CD4-positive, alpha-beta T cell treated with Interleukin-2 at 100 ng/mL for 4 hours (primary cell): ENCODE measurements at places on chromosomes 6 and 20.

- DNase-seq, result no peak
Measured at GRCh38 chr6:170182093-170182780, 108.6 kb downstream of the DLL1 start.

DNA sequence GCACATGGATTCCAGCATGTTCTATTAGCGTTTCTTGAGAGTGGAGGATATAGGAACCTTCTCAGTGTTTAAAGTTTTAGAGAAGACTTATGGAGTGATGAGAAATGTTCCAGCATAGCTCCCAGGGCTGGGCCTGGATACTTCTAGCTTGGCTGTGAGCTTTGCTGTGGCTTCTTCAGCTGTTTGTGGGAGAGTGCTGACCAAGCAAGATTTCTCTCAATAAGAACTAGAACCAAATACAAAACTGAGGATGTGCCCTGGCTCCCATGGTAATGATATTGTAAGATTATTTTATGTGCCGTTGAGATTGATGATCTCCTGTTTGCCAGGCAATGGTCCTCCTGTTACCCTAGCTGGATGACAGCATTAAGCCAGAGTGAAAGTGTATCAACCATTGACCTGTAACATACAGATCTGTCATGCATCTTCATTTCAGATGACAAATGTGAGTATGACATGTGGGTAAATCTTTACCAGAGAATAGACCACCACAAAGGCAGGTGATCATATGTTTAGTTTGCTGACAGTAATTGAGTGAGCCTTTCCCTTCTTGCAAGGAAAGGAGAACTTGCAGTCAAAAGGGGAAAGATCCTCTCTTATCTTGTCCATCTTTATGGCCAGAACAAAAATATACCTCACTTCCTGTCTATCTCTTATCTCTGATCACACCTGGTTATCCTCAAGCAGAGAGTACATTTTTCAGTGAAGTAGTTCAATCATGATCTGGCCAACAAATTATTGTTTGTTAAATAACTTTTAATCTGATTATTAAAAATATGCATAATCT is 180.1 kb downstream of the SLC24A3 start:
- DNase-seq, result no peak

DNA sequence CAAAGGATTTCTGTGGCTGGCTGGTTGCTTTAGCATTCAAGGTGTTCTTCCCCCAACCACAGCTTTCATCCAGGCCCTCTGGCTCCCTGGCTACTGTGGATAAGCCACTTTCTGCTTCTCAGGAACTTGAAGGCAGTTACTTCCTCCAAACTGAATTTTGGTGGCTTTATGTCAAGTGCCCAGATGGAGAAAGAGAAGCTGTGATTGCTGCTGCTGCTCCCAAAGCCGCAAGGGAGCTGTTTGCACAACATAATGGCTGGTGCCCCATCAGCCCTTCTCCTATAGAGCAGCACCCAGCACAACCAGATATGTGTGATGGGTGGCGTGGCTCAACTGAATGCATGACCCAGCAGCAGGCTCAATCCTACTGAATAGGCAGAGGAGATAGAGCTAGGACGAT is 465.2 kb downstream of the MAFB start:
- DNase-seq, result no peak

DNA sequence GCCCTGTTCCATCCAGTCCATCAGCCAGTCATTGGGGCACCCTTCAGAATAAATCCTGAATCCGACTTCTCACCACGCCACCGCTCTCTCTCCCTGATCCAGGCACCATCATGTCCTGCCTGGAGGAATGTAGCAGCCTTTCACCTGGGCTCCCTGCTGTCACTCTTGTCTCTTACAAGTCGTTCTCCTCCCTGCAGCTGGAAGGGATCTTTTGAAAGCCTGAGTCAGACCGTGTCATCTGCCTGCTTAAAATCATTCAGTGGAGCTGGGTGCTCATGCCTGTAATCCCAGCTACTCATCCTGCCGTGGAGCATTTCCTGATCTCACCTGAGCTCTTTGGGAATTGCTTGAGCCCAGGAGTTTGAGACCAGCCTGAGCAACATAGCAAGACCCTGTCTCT is 19.2 kb upstream of the KCNG1 start:
- DNase-seq, result no peak

DNA sequence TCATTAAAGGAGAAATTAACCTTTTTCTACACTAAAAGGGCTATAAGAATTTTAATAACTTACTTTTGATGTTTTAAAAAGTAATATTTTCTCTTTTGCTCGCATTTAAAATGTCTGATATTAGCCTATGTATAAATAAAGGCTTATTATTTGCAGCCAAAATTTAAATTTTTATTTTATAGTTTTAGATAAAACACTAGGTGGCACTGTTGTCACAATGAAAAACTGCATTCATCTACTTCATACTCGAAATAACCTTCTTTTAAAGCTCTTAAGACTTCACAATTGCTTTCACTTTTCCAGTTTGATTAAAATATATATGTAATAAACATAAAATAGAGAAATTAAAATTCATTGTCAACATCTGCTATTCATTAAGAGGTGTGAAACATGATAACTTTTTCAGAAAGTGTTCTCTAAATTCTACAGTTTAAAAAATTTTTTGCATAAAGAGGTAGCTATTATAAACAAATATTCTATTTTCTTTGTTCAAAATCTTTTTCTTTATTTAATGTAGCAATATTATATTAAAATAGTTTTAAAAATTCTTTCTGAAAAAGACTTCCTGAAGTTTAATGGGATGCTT is 78.8 kb upstream of the DEFB112 start:
- DNase-seq, result no peak

DNA sequence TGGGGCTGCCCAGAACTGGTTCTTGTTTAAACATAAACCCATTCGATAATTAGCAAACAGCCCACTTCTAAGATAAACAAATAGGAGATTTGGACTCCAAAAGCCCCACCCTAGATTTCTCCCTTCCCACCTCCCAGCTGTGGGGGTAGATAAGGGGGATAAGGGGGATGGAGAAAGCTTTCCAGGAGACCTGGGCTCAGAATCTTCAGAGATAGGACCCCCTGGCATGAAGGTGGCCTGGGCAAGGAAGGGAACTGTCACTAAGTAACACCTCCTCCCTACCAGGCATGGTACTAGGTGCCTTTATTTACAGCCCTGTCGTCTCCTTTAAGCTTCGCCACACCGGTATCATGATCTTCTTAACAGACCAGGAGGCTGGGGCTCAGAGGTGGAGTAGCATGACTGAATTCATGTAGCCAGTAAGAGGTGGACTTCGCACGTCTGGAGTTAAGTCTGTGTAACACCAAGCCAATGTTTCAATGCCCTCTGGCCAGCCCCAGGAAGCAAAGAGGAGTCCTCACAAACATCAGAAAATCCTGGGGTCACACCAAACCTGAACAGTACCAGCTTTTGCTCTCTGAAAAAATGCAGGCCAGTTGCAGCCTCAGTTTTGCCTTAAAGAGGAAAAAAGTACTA is 4.6 kb downstream of the SDC4 start:
- no peak for DNase-seq

DNA sequence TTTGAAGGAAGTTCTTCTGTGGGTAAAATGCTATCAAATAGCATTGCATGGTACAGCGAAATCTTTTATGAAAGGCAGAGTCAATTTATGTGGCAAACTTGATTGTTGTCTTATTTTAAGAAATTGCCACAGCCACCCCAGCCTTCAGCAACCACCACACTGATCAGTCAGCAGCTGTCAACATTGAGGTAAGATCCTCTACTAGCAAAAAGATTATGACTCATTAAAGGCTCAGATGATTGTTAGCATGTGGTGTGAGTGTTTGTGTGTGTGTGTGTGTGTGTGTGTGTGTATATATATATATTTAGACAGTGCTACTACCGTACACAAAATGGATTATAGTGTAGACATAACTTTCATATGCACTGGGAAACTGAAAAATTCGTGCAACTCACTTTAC is 27.8 kb downstream of the LRRN4 start:
- DNase-seq, result peak; percentile 15

DNA sequence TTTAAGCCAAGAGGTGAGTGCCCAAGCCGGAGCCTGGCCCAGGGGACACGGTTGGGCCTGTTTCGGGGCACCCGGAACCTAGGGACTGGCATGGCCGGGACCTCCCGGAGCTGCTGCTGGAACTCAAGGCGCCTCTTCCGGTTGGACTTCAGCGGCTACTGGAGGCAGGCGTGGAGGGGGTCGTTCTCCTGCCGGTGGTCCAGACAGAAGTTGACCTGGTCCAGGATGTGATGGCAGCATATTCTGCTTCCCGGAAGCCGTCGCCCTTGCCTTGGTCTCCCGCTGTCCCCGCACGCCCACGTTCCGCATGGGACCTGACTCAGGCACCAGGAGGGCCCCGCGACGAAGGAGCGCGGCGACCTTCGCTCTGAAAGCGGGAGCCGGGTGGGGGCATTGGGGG is 240.8 kb downstream of the FOXA2 start:
- DNase-seq, result no peak

- DNase-seq, result no peak
Measured at GRCh38 chr6:77674211-77674610, 21.4 kb downstream of the MEI4 start.

DNA sequence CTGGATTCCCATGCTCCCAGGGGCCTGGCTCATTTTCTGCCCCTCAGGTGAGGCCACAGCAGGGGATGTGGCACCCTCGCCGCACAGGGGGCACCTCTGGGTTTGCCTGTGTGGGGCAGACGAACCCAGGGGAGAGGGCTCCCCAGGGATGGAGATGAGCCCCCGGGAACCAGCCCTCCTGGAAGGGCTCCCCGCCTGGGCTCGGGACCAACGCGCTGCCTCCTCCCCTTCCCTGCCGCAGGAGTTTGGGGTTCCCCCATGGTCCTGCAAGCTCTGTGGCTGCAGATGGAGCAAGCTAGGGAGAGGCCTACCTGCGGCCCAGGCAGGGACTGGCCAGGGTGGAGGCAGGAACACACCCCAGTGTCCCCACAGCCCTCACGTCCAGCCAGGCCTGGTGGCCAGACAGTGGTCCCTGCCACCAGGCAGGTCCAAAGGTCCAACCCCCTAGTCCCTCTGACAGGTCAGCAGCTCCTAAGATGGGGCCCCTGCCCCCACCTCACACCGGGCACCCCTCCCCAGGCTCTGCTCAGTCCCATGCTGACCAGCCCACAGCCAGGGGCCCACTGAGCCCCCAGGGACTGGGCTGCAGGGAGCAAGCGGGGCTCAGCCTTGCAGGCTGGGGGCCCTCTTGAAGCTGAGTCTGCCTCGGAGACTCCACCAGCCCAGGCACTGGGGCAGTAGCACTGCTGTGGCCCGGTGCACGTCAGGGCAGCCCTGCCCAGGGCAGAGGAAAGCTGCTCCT is 13.7 kb downstream of the LAMA5 start:
- no peak for DNase-seq

DNA sequence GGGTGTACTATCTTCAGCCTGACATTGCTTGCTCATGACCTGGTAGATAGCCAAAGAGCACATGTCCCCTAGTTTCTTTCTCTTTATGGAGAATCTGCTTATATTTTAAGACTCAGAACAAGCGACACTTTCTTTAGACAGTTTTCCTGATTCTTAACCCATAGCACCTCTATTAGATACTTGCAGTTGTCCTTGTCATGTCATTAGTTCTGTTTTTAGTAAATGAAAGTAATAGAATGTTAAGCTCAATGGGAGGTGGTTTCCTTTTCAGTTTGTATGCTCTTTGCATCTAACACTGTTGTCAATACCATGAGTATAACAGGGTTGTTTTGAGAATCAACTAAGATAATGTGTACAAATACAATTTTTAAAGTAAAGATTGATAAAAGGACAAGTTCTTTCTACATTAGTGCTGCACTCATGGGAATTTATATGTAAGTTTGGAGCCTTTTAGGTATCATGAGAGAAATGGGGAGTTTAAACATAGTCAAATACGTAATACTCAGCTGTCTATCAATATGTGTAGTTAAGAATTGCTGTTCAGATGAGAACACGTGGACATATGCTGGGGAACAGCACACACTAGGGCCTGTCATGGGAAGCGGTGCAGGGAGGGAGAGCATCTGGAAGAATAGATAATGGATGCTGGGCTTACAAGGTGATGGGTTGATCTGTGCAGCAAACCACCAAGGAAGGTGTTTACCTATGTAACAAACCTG is 124.3 kb downstream of the GRM1 start:
- no peak for DNase-seq

DNA sequence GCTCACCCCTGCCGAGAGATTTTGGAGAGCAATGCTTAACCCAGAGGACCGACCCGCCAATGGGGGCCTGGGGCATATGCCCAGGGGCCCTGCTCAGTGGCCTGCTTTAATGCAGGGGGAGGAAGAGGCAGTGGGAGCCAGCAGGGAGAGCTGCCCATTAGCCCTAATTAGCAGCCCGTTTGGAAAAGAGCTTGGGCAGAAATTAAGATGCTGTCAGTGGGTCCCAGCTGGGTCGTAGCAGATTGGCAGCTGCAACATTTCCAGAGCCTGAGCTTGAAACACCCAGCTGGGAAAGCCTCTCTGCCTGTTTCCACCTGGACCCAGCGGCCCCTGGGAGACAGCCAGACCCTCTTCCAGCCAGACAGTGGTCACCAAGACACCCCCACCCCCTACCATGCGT is 39.5 kb downstream of the CD40 start:
- no peak for DNase-seq

GRCh38 chr6:19301980-19302379 is 535.2 kb upstream of the ID4 start:
- no peak for DNase-seq

- DNase-seq, result no peak
Measured at GRCh38 chr6:147046141-147046877, 157.9 kb upstream of the STXBP5 start.

DNA sequence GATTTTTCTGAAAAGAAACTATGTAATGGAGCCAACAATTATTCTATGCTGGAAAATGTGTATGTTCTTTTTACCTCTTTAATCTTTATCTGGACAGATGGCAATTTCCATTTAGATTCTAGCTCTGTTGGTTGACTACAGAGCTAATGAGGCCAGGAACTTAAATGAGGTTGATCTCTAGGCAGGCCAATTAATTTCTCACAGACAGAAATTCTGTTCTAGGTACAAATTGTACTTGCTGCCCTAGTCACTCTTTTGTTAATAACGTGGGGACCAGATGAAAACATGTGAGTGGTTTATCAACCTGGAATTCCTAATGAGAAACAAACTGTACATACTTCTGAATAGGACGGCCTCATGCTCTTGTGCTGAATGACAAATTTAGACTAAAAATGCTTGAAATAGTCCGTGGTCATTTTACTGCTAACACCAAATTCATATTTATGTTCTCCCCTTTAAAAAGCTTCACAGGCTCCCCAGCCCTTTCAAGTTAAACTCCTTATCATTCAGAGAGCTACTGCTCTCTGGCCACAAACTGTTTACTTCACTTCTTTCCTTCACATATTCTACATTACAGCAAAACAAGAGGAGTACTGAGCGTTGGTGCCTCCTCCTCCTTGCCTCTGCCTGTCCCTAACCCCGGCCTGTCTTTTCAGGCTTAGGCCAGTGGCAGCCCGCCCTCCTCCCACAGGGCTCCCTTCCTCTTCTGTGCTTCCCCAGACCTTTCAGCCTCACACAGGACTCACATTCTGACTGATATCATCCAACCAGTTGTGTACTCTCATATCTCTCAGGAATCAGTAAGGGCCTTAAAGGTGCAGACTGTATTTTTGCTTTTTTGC is 41.4 kb downstream of the DTNBP1 start:
- no peak for DNase-seq

GRCh38 chr6:107894809-107895396 is 63.1 kb downstream of the SEC63 start:
- DNase-seq, result no peak

- no peak for DNase-seq
Measured at GRCh38 chr6:33854572-33855030, 50.8 kb upstream of the MLN start.

- no peak for DNase-seq
Measured at GRCh38 chr6:29696147-29697125, 15.5 kb upstream of the ZFP57 start.

- DNase-seq, result no peak
Measured at GRCh38 chr6:21666201-21666691, 72.7 kb downstream of the SOX4 start.
